NCI-H187 (cell line): ENCODE measurements at places on chromosomes 1 and 21.

DNA sequence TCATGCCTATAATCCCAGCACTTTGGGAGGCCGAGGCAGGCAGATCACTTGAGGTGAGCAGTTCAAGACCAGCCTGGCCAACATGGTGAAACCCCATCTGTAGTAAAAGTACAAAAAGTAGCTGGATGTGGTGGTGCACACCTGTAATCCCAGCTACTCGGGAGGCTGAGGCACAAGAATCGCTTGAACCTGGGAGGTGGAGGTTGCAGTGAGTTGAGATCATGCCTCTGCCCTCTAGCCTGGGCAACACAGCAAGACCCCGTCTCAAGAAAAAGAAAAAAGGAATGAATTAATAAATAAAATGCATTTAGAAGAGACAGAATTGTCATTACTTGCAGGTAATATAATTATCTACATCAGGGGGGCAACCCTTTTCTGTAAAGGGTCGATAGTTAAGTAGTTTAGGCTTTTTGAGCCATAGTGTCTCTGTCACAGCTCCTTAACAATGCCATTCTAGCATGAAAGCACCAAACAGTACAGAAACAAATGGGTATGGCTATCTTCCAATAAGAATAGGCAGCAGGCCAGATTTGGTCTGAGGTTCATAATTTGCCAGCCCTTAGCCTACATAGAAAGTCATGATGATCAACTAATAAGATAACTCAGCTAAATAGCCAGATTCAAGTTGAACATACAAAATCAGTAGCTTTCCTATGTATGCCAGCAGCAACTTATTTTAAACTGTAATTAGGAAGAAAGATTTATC lies 56.8 kb downstream of the RPRD2 start:
- DNase-seq = no peak

DNA sequence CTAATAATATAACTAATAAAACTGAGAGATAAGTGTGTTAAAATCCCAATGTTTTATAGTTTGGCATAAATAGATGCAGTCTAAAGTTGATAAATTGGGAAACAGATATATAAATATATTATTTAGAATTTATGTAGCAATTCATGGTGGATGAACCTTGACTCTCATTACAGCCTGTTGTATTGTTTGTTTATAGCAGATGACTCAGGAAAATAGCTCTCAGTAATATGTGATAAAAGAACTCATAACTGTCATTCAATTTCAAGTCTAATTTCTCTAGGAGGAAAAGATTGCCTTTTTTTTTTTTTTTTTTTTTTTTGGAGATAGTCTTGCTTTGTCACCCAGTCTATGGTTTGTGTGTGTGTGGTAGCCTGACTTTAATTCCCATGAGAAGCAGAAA lies 603.2 kb upstream of the PKN2 start:
- no peak for DNase-seq

- DNase-seq = no peak
These were observed 61.6 kb downstream of the KLHDC7A start for GRCh38 chr1:18542351-18542750.

DNA sequence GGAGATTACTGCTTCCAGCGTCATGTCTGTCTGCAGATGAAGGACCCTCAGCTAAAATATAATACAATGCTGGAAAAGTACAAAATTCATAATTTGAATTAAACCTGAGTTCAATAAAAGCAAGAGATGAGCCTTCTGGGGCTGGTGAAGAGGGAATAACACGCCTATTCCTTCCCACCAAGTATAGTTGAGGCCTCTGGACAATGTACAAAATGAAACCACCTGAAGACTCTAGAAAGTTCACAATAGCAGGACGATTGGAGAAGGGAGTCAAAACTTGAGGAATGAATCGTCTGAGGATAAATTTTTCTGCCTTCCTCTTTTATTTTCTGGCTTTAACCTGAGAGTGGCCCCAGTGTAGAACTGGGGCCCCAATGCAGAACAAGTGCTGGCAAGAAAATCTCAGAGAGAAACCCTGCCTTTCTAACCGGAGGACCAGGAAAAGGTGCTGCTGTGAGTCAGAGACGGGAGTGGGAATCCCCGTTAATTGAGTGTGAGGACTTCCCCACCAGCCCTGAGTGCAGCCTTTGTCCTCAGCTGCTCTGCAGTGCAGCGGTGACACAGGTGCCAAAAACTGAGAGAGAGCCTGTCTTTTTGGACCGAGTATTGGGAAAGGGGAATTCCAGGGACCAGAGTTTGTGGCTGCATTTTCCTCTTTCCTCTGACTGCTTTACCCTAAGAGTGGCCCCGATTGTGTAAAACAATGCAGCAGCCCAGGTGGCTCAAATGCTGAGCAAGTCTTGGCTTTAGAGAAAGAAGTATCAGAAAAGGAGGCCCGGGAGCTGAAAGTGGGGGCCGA lies 264.9 kb downstream of the DYRK1A start:
- no peak for DNase-seq

GRCh38 chr1:86487131-86487810 lies 18.5 kb downstream of the CLCA1 start:
- no peak for DNase-seq

GRCh38 chr1:170032531-170033280 lies 41.8 kb downstream of the KIFAP3 start:
- DNase-seq = no peak

DNA sequence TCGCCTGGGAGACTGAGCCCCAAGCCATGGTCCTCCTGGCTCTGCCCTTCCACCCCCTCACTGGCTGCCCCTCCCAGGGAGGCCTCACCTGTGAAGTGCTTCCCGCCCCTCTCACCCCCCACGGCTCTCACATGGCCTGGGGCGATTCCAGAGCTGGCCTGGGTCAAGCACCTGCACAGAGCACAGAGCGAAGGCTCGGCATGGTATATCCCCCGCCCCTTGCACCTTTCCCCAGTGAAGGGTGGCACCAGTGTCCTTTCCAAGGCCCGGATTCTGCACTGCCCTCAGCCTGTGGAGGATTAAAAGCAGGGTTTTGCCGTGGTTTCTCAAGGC lies 1.1 kb upstream of the AJAP1 start:
- no peak for DNase-seq

DNA sequence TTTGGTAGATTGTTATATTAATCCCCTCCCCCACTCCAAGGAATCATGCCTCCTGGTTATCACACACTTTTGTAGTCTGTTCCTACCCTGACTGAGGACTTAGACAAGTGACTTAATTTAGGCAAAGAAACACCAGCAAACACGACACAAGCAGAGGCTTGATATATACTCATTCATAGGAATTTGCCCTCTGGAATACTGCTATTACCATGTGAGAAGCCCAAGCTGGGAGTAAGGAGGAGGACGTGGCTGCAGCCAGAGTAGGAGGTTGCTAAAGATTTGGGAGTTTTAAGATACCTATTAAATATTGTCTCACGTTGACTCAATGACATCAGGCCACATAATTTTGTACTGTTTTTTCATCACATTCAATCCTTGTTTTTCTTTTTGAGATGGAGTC lies 100.2 kb downstream of the LRRC53 start:
- no peak for DNase-seq

GRCh38 chr21:41477641-41478318 lies 30.2 kb downstream of the TMPRSS2 start:
- DNase-seq = peak; percentile 19

GRCh38 chr1:41632781-41633575 lies 148.5 kb upstream of the EDN2 start:
- no peak for DNase-seq

DNA sequence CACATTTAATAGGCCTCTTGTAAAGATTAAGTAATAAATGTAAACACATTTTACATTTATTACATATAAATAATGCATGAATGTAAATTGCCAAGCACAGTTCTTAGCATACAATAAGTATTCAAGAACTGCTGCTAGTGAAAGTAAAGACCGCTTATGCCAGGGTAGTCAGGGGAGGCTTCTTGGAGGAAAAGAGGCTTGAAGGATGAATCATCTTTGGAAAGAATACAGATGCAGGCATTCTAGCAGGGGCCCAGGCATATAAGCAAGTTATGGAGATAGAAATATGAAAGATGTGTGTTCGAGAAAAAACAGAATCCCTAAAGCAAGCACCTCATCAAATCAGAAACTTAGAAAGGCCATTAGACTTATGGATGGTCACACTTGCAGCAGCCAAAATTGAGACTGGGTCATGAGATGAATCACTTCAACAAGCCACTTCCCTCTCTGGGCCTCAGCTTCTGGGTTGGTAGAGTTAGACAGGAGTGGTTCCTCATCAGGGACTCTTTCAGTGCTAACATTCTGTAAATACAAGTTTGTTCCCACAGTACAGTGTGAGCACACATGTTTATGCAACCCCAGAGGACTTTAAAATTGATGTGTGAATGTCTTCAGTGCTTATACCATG lies 79.8 kb upstream of the ROR1 start:
- DNase-seq = no peak

GRCh38 chr1:210022044-210022443 lies 84.0 kb downstream of the SYT14 start:
- DNase-seq = no peak

- DNase-seq = no peak
These were observed 219.8 kb downstream of the DAB1 start for GRCh38 chr1:57204091-57204490.

DNA sequence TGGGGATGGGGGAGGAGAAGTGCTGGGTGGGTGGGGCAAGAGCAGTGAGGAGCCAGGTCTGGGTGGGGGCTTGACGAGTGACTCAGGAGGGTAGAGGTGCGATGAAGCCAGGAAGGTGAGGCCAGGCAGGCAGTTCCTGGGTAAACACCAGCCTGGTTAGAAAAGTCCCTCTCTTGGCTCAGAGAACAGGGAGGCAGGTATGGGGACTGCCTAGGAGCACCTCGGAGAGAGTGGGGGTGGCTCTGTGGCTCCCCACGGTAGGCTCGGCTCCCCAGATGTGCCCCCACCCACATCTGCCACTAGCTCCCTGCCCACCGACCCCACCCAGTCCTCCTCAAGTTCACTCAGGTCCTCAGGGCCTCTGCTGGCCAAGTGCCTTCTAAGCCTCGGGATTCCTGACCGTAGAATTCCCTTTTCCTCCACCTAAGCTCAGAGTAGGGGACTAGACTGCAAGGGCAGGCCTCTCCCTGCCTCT lies 1.2 kb downstream of the HSPG2 start:
- DNase-seq = no peak

DNA sequence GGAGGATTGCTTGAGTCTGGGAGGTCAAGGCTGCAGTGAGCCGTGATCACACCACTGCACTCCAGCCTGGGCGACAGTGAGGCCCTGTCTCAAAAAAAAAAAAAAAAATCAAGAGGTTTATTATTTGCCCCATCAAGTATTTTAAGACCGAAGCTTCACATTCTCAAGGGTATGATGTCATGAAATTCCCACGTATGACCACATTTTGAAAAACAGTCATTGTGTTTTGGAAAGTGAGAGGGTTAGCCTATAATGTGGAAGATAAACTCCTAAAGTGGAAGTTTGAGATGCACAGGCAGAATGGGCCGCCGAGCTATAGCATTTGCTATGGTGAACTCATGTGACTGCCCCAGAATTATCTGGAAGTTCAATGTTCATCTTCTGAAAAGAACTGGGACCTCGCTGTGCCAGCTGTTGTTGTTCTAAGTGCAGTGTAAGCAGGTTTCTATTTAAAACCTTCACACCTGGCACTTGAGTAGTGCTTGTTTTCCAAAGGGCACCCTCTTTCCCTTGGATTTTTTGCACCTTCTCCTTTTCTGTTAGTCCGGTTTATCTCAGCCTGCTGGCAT lies 96.9 kb upstream of the SLC25A33 start:
- DNase-seq = no peak

GRCh38 chr21:28257276-28257675 lies 735.4 kb downstream of the LTN1 start:
- DNase-seq = no peak

GRCh38 chr1:204773246-204773645 lies 87.7 kb upstream of the LRRN2 start:
- no peak for DNase-seq

DNA sequence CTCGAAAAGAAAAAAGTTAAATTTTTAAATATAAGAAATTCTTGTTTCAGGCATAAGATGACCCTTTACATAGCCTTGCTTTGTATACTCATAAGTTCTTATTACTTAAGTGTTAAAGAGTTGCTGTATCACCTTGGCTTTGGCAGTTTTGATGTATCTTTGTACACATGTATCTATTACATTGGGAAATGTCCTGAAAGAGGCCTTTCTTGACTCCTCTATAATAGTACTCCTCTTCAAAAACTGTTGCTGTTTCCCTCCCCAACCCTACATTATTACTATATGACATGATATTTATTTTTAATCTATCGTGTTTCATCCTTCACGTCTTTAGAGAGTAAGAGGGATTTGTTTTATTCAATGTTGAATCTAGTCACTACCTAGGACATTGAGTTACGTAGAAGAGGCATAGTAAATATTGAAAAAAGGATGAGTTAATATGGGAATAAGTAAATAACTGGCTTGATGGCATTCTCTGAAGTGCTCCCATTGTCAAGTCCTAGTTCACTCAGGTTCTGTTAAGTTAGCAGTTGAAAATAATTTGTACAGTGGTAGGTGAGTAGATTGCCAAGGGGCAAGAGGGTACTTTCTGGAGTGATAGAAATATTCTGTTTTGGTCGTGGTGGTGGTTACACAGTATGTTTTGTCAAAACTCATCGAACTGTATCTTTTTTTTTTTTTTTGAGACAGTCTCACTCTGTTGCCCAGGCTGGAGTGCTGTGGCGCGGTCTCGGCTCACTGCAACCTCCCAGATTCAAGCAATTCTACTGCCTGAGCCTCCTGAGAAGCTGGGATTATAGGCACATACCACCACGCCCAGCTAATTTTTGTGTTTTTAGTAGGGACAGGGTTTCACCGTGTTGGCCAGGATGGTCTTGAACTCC lies 8.2 kb downstream of the THRAP3 start:
- DNase-seq = no peak

GRCh38 chr1:206794294-206794908 lies 22.1 kb upstream of the IL10 start:
- no peak for DNase-seq

GRCh38 chr1:192629612-192630011 lies 6.3 kb upstream of the RGS13 start:
- no peak for DNase-seq

DNA sequence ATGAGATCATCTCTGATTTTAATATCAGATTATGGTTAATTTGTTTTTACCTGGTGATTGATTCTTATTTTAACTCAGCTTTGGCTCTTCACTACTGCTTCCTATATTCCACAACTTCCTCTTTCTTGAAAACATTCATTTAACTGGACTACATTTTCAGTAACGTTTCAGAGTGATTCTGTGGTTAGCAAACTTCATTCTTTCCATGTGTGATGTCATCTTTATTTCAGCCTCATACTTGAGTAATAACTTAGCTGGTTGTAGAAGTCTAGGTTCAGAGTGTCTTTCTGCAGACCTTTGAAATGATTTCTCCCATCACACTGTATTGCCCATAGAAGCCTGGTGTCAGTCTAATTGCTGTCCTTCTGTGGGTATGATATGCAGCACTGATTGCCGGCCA lies 36.0 kb upstream of the SLC35F3 start:
- DNase-seq = no peak

GRCh38 chr1:94707321-94708298 lies 112.5 kb upstream of the SLC44A3 start:
- DNase-seq = no peak

- DNase-seq = no peak
These were observed 167.2 kb upstream of the POU3F1 start for GRCh38 chr1:38213646-38214434.

DNA sequence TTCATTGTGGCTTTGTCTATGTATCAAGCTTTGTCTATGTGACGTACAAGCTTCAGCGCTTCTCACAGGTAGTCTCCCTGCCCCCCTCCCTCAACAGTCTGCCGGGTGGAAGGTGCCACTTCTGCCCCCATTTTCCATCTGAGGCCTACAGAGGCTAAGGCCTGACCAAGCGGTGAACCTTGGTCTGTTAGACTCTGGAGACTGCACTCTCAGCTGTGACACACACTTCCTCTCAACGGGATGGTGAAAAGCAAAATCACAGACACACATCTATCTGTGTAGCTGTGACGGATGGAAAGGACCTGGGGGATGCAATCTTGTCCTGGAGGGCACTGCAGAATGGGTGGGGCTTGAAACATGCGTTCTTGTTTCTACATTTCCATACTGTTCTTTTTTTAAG lies 152.9 kb upstream of the EDN2 start:
- DNase-seq = no peak
